ENCODE measurements at places on chromosomes 2 and 18. TPM values are rescaled to one million over a fixed set of nuclear protein-coding genes. Genes with fewer than 3 reads are reported as not detected.
A peak's percentile ranks its signal among the peaks of the same experiment; 100 is the strongest.

AP1S3 gene
- total RNA-seq = 46.3 TPM

FAM168B gene
- 59.9 TPM for total RNA-seq

TXNDC2 gene
- 0.13 TPM for total RNA-seq

PARD6G gene
- not detected for total RNA-seq

KRTCAP3 gene
- 10.0 TPM for total RNA-seq

ATP6V1C2 gene
- total RNA-seq = 3.5 TPM

DNA sequence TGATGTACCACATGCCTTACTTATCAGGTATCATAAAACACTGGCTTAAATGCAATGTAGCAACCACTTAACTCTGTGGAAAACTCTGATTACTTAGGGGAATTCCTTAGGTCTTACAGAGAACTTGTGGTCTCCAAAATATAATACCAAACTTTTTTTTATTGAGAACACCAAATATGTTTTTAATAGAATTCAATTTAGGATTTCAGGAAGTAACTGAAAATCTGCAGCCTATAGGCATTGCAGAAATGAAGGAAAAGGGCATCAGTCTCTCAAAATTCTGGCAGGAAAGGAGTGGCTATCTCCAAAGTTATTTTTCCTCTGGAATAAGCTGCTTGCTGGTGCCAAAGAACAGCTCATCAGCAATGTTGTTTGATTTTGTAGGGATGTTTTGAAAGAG, 105.3 kb upstream of the UGP2 start:
- H3K27me3 ChIP-seq = no peaks in the 10 kb centered on the region
- H3K4me1 ChIP-seq = no peaks in the 10 kb centered on the region
- no peak overlapping the region for H3K27ac ChIP-seq
- no peak for DNase-seq

DNA sequence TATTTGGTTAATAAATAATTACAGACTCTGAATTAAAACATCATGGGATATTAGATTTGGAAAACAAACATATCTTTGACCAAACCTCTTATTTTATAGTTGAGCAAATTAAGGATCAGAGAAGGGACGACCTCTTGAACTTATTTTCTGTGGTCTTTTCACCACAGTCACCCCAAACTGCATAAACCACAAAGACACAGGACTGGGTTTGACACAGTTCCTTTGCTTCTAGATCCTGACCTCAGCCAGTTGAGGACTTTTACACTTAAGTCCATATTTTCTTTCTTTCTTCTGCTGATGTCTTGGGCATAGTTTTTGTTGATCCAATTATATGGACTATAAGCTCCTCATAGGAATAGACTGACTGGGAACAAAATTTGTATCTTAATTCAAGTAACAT, 234.0 kb upstream of the SLC14A2 start:
- peaks cover 12% of the 10 kb centered on the region for H3K27me3 ChIP-seq
- DNase-seq = no peak
- H3K36me3 ChIP-seq = no peaks in the 10 kb centered on the region
- no peak overlapping the region for H3K4me3 ChIP-seq
- H3K4me1 ChIP-seq = no peaks in the 10 kb centered on the region

DNA sequence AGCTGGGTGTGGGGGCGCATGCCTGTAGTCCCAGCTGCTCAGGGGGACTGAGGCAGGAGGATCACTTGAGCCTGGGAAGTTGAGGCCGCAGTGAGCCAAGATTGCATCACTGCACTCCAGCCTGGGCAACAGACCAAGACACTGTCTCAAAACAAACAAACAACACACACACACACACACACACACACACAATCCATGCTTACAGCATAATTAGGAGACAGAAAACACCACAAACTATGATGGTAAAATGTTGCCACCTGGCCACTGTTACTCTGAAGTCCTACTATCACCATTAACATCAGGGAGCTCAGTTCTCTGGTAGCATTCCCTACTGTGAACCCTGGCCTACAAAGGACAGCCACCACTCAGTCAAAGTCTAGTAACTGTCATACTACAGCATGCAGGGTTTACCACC, 18.3 kb downstream of the DNPEP start:
- H3K4me3 ChIP-seq = no peak overlapping the region
- DNase-seq = no peak
- no peak overlapping the region for H3K27ac ChIP-seq
- no peaks in the 10 kb centered on the region for H3K4me1 ChIP-seq
- peaks cover 19% of the 10 kb centered on the region for H3K36me3 ChIP-seq

DNA sequence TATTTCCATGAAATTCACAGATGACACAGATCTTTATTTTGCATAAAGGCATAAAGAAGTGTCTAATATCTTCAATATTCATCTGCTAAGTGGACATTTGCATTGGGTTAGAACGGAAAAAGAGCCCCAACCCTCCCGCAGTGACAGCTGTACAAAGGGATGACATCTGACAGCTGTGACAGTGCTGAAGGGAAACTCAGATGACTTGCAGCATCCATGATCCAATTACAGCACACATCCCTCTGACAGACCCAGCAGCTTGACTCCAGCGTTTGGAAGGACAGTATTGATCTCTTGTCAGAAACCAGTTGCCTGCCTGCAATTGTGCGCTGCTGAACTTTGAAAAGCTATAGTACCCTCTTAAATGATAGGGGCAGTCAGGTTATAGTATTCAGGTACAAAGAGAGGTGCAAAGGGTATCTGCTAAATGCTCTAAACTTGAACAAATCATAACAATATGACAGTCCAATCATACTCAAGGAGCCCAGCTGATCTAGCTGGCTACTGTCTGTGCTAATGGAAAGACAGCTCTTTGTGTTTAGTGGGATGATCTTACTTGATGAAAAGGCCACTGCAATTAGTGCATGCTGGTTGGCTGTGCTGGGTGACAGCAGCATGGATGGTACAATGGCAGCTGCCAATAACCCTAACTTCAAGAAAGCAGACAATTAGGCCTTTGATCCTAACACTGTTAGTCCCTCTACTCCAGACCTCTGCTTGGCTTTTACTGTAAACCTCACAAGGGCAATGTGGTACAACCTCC, 599.2 kb downstream of the NR4A2 start:
- no peak for DNase-seq
- H3K27me3 ChIP-seq = no peaks in the 10 kb centered on the region
- H3K27ac ChIP-seq = no peak overlapping the region
- H3K4me3 ChIP-seq = no peak overlapping the region
- H3K36me3 ChIP-seq = no peaks in the 10 kb centered on the region

GRCh38 chr2:172084645-172085459, 455 bp upstream of the DLX1 start:
- peak overlapping the region; percentile 75 for H3K4me3 ChIP-seq
- H3K27me3 ChIP-seq = peaks cover 75% of the 10 kb centered on the region
- peaks cover 2% of the 10 kb centered on the region for H3K36me3 ChIP-seq
- DNase-seq = peak; percentile 46
- peak overlapping the region; percentile 79 for H3K27ac ChIP-seq
- peaks cover 44% of the 10 kb centered on the region for H3K4me1 ChIP-seq

DNA sequence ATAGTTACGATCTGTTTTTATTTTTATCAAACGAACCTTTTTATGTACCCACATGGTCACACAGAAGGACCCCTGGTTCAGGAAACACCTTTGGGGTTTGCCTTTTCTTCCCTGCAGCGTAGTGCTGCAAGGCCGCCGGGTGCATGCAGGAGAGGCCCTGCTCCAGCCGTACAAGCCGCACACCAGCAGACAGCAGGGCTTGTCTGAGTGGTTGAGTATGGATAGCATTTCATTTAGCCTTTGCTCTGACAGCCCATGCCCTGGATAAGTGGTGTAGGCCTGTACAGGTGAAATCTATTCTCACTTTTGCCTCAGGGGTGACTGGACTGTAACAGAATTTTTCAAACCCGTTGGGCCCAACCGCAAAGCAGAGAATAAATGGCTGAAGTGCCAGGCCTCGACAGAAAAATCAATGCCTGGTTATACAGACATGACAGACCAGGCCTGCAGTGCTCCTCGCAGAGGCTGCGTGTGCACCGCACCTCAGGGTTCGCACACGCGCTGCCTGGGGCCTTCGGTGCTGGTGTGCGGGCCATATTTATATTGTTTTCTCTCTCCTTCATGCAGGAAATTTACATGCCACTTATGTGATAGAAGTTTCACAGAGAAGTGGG, 279.1 kb downstream of the ZNF407 start:
- DNase-seq = no peak
- no peak overlapping the region for H3K4me3 ChIP-seq
- no peaks in the 10 kb centered on the region for H3K4me1 ChIP-seq
- no peak overlapping the region for H3K27ac ChIP-seq

DNA sequence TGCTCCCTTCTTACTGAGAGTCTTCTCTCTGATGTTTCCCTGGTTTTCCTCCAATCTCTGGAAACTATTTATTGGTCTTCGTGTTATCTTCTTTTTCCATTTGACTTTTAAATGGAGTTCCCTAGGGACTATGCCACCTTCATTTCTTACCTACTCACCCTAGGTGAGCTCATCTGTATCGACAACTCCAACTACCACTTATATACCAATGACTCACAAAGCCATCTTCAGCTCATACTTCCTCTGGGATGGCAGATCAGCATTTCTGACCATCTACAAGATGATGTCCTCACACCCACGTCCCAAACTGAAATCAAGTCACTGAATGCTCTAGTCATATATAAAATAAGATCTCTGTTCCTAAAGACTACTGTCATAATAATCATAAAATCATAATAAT, 40.6 kb downstream of the CFAP210 start:
- no peaks in the 10 kb centered on the region for H3K36me3 ChIP-seq
- no peak overlapping the region for H3K27ac ChIP-seq

- H3K4me3 ChIP-seq = no peak overlapping the region
- no peaks in the 10 kb centered on the region for H3K36me3 ChIP-seq
These were observed 68.4 kb downstream of the COL5A2 start for GRCh38 chr2:189111063-189111715.

- no peak overlapping the region for H3K4me3 ChIP-seq
- no peaks in the 10 kb centered on the region for H3K4me1 ChIP-seq
- no peak for DNase-seq
- H3K36me3 ChIP-seq = no peaks in the 10 kb centered on the region
These were observed 134.7 kb upstream of the DNAJC10 start for GRCh38 chr2:182581196-182581935.

DNA sequence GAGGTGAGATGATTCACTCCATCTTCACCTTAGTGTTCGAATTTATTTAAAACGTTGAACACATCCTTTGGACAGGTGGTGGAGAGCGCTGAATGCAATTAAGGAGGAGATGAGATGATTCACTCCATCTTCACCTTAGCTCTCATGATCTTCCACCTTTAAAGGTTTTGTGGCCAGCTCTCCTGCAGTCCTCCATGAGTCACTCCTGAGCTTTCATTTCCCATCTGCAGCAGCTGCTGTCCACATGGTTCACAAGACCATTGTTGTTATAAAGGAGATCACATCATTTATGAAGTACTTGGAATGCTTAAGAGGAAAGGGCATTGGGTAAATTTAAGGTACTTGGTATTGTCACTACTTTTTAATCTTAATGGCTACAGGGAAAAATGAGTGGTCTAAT, 298.5 kb downstream of the PAX3 start:
- no peak overlapping the region for H3K27ac ChIP-seq
- H3K36me3 ChIP-seq = no peaks in the 10 kb centered on the region

GRCh38 chr2:200199005-200199404, 107.5 kb upstream of the SPATS2L start:
- H3K27ac ChIP-seq = no peak overlapping the region
- no peaks in the 10 kb centered on the region for H3K4me1 ChIP-seq
- no peak for DNase-seq
- no peak overlapping the region for H3K4me3 ChIP-seq
- H3K36me3 ChIP-seq = no peaks in the 10 kb centered on the region
- H3K27me3 ChIP-seq = peaks cover 8% of the 10 kb centered on the region

DNA sequence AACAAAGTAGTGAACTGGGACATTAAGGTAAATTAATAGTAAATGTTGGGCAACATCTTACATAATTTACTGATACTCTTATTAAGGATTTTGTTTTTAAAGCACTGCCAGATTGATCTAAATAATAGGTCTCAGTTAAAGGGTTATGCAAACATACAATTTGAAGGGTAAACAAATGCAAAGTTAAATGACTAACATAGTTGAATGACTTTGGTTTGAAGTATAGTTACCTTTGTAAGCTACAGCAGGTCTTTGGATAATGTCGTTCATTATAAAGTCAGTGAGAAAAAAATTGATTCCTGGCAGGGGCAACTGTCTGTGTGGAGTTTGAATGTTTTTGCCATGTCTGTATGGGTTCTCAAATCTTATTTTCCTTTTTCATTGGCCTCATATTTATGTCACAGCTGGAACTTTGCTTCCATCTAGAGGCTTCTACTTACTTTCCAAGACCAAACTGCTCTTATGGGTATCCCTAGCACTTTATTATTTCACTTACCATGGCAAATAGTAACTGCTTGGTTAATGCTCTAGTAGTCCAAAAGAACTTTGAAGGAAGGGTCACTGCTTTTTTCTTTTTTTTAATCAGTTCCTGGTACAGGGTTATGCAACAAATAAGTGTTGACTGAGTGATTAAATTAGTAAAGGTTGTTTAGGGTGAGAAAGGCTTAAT, 107.8 kb downstream of the NBEAL1 start:
- no peaks in the 10 kb centered on the region for H3K27me3 ChIP-seq
- no peak overlapping the region for H3K4me3 ChIP-seq
- no peak overlapping the region for H3K27ac ChIP-seq
- no peak for DNase-seq
- no peaks in the 10 kb centered on the region for H3K4me1 ChIP-seq
